Cortex of kidney (tissue), 1 donor: ENCODE measurements at places on chromosomes 13 and 19.

GRCh38 chr13:112996671-112997091 is 27.7 kb downstream of the MCF2L start:
- DNase-seq, result no peak

- no peak for DNase-seq
These were observed 86.0 kb downstream of the GADD45B start for GRCh38 chr19:2561895-2562294.

- no peak for DNase-seq
These were observed 15.2 kb upstream of the TOMM40 start for GRCh38 chr19:44875666-44876451.

DNA sequence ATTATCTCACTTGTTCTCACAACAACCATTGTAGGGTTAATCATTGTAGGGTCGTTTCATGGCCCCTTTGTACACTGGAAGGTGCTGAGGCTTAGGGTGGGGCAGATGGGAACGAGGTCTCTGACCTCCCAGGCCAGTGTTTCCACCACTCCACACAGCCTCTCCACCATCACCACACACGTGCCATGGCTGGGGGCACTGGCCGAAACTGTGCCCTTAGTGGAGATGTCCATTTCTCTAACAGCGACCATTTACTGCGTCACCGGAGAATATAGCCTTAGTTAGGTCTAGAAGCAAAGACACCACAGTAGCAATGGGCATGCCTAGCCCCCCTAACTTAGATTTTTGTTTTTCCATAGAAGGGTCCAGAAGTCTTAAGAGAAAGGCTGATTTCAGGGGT is 36.5 kb downstream of the COL4A1 start:
- DNase-seq, result no peak

GRCh38 chr19:51157265-51157664 is 15.2 kb downstream of the SIGLEC7 start:
- DNase-seq, result no peak
